ENCODE measurements at places on chromosomes 1 and 21.
A peak's percentile ranks its signal among the peaks of the same experiment; 100 is the strongest.

DNA sequence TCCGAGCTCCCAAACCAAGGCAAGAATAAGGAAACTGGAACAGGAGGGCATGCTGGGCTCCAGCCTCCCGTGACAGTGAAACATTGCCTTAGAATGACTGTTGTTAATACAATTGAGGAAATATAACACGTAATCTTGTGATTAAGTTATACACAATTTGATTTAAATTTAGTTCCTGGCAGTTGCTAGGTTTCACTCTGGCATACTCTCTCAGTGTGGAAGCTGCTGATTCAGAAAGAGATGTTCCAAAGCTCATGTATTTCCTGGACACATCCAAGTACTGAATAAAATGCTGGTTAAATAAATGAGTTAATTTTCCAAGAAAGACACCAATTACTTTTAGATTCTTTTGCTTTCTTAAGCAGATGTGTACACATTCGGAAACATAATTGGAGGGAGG, 176.1 kb downstream of the GRIK1 start:
- DNase-seq: no peak

- DNase-seq: no peak
These were observed 364 bp upstream of the BCAR3 start for GRCh38 chr1:93681989-93682412.

DNA sequence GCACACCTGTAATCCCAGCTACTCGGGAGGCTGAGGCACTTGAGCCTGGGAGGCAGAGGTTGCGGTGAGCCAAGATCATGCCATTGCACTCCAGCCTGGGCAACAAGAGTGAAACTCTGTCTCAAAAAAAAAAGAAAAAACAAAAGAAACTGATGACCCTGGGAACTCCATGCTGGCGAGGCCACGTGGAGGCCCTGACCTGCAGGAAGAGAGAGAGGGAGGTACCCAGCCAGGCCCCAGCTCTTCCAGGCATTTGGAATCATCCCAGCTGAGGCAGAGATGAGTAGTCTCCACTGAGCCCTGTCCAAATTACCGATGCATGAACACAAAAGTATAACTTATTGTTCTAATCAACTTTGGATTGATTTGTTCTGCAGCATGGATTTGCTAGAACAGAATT, 132.0 kb upstream of the ZBTB40 start:
- DNase-seq: no peak

GRCh38 chr1:165891111-165891860, 63.9 kb downstream of the UCK2 start:
- no peak for DNase-seq

- DNase-seq: no peak
These were observed 64.6 kb downstream of the RUNX1 start for GRCh38 chr21:34984356-34985058.

DNA sequence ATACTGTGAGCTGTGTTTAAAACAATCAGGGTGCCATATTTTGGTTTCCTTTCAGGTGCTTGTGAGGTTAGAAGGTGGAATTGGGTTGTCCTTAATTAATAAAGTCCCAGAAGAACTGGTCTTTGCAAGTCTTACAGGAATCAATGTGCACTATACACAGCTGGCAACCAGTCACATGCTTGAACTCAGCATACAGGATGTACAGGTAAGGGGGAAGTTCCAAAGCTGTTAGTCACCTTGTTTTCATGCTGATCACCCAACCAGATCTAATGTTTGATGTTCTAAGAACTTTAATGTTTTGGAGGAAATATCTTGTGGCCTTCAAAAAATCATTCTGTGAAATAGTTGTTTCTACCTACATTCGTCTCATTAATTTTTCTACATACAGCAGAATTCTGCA, 156.3 kb downstream of the VPS13D start:
- DNase-seq: peak; percentile 69

DNA sequence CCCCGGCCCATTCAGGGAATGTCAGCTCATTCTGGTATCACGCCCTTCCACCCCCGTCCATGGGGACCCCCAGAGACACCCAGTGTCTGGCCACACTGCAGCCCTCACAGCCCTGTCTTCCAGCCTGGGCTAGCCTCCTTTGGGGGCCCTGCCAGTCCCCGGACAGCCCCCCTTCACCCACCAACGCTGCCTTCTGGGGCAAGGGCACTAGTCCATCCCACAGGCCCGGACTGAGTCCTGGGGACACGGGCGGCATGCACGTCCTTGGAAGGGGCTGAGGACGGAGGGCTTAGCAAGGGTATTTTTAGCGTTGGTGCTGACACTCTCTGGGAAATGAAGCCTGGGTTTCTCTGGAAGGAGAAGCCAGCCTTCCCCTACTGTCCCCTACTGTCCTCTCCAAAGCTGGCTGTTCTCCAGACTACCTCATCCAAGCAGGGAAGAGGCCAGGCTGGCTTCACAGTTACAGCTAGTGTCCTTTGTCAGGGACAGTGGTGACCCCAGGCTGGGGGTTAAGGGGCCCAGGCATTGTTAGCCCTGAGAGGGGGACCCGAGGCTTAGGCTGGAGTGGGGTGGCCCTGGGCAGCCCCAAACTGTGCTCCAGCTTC, 39.5 kb downstream of the COQ8A start:
- DNase-seq: no peak

GRCh38 chr1:5727871-5728643, 264.2 kb downstream of the NPHP4 start:
- no peak for DNase-seq

- no peak for DNase-seq
These were observed 3.1 kb upstream of the EVA1B start for GRCh38 chr1:36326499-36326898.

DNA sequence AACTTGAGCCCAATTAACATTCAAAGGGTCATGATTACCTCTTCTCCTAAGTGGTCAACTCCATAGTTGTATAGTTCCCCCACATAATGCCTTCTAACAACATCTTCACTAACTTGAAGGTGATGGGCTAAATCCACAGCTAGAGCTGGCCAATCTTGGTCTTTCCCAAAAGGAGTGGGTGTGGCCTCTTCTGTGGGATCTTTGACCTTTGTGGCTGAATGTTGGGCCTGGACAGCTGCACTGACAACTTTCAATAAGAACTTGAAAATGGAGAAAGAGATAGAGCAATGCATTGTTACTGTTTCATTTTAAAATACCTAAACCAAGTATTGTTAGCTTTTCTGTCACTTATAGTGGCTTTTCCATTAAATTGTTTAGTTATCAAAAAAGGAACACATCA, 59.2 kb downstream of the IARS2 start:
- no peak for DNase-seq

Measured in CD4-positive, alpha-beta T cell treated with Interleukin-15 for 4 hours (primary cell).